H4 (cell line): ENCODE measurements at places on chromosomes 11 and 22. TPM values are rescaled to one million over a fixed set of nuclear protein-coding genes. Genes with fewer than 3 reads are reported as not detected.

Gene RASL10A
- total RNA-seq = not detected in 2 replicates

Gene PHLDA2
- 11.7 and 15.2 TPM in 2 replicates for total RNA-seq

Gene MB
- total RNA-seq = not detected in 2 replicates

Gene TNNT3
- total RNA-seq = not detected in 2 replicates

Gene SYNGR1
- 19.9 and 23.0 TPM in 2 replicates for total RNA-seq

Gene CEND1
- not detected in 2 replicates for total RNA-seq

Gene PTPRJ
- total RNA-seq = 16.5 and 19.9 TPM in 2 replicates

Gene SF3B2
- total RNA-seq = 135 and 140 TPM in 2 replicates

Gene ACRV1
- not detected in 2 replicates for total RNA-seq

Gene DSCAML1
- not detected in 2 replicates for total RNA-seq

Gene OR5T3
- total RNA-seq = not detected in 2 replicates

Gene SGSM1
- 0.23 TPM in 1 of 2 replicates, not detected in the other for total RNA-seq

Gene CDC42BPG
- 0.02 TPM in 1 of 2 replicates, not detected in the other for total RNA-seq

Gene APOBEC3B
- total RNA-seq = 8.4 and 13.6 TPM in 2 replicates

Gene OR8A1
- total RNA-seq = not detected in 2 replicates

Gene IL17REL
- total RNA-seq = not detected in 2 replicates

Gene ZNF280A
- 0.06 and 0.18 TPM in 2 replicates for total RNA-seq

Gene C11orf65
- total RNA-seq = 0.41 TPM in 1 of 2 replicates, not detected in the other

Gene NDUFC2
- 121 and 127 TPM in 2 replicates for total RNA-seq

Gene LAYN
- 28.8 and 34.3 TPM in 2 replicates for total RNA-seq
